ENCODE measurements at places on chromosomes 11 and 22.

GRCh38 chr11:61960532-61960931 lies 6.9 kb downstream of the FTH1 start:
- no peak for DNase-seq

- no peak for DNase-seq
Observed at GRCh38 chr11:66844496-66845142, 1.4 kb downstream of the RCE1 start.

DNA sequence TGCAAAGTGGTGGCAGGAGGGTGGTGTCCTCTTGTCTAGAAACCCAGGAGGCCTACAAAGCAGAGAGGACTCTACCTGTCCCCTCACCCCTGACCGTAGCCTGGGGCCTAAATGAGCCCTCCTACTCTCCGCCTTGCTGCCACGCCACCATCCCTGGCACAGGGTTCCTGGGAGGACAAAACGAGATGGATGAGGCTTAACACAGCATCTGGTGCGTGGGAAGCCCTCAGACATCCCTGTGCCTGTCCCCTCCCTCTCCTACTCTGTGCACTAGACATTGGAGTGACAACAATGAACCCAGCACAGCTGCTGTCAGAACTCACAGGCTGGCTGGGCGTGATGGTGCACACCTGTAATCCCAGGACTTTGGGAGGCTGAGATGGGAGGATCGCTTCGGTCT lies 36.4 kb upstream of the DKK3 start:
- no peak for DNase-seq

DNA sequence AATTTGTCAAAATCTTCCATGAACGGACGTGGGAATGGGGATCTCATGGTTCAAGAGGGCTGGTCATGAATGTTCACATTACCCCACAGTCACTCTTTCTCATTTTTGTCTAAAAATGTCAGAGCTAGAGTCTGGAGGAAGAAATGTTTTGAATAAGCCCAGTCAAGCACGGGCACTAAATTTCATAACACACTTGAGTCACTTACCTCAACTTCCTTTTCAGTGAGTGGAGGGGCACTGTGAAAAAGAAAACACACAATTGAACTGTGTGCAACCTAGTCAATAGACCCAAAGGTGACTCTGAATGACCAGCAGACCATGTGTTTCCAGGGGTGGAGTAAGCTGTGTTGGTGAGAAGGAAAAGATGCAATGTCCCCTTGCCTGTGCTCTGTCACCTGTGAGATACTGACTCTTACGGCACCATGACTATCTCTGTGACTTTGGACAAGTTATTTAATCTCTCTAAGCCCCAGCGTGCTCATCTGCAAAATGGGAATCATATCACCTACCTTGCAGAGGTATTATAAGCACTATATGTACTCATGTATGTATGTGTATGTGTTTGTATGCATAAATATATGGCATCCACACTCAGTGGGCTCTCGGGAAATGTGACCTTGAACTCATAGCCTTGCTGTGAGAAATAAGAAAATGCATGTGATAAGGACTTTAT lies 38.2 kb upstream of the LYVE1 start:
- DNase-seq = no peak

DNA sequence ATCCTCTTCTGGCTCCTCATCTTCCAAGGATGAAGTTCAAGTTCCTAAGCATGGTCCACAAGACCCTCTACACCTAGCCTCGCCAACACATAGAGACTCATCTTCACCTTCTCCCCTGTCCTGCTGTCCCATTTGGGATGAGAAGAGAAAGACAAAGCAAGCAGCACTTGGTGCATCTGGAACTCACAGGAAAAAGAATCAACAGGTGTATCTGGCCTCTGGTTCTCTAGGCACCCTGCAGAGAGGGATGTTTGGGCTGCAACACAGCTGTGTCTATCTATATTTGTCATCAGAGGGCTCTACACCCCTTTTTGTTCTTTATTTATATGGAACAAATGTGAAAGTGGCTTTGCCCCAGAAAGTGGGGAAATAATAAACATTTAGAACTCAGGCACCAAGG lies 82.1 kb upstream of the GALNT18 start:
- no peak for DNase-seq

GRCh38 chr22:42581762-42582716 lies 28.3 kb downstream of the SERHL2 start:
- peak; percentile 65 for DNase-seq

GRCh38 chr11:116193321-116194131 lies 579.3 kb downstream of the BUD13 start:
- DNase-seq = no peak

DNA sequence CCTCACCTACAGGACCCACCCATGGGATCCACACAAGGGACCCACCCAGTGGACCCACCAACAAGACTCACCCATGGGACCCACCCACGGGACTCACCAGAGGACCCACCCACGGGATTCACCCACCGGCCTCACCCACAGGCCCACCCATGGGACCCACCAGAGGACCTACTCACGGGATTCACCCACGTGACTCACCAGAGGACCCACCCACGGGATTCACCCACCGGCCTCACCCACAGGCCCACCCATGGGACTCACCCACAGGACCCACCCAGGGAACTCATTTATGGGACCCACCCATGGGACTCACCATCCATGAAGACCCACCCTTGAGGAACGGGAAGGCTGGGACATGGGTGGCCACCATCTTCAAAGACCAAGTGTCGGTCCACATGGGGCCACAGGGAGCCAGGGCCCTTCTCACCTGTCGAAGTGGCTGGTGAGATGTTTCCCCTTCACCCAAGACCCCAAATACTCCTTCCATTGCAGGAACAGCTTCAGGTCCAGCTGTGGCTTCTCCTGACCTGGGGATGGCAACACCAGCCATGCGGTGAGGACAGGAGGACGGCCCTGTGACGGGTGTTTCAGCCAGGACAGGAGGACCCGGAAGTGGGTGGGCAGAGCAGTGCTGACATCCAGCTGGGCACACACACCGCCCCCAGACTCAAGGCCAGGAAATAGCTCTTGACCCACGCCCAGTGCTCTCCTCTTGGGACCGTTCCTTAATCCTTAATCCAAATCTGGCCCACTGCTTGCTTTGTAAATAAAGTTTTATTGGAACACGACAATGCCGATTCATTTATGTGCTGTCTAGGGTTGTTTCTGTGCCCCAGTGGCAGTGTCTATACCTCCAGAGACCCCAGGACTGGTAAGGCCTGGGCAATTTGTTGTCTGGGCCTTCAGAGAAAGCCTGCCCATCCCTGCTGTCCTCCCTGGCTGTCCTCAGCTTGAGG lies 1005.1 kb downstream of the BRD1 start:
- DNase-seq = no peak

- no peak for DNase-seq
Observed at GRCh38 chr11:69984457-69985261, 93.5 kb upstream of the ANO1 start.

- peak; percentile 44 for DNase-seq
Observed at GRCh38 chr22:19717691-19718455, 3.6 kb downstream of the SEPTIN5 start.

DNA sequence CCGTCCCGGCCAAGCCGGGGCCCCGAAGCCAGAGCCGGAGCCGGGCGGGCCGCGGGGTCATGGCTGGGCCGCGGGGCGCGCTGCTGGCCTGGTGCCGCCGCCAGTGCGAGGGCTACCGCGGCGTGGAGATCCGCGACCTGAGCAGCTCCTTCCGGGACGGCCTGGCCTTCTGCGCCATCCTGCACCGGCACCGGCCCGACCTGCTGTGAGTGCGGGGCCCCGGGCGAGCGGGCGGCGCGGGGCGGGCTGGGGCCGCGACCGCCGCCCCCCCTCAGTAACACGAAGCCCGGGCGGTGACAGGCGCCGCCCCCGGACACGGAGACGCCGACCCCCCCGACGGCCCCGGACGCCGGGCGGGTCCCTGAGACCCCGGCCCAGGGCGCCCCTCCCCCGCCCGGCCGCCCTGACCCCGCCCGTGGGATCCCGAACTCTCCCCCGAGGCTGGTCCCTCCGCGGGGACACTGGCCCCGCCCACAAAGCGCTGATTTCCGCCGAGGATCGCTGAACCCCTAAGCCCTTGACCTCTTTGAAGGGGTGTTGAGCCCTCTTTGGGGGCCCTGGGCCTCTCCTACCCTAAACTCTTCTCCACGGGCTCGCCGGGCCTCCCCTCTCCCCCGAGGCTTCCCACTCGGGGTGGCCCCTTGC lies 389 bp downstream of the MICALL1 start:
- DNase-seq = no peak

- DNase-seq = no peak
Observed at GRCh38 chr22:50502096-50502495, 5.4 kb downstream of the LMF2 start.

- DNase-seq = no peak
Observed at GRCh38 chr22:23234409-23235161, 54.3 kb downstream of the BCR start.

GRCh38 chr11:95715777-95716241 lies 73.8 kb downstream of the FAM76B start:
- DNase-seq = peak; percentile 24

- no peak for DNase-seq
Observed at GRCh38 chr11:13343067-13343466, 65.5 kb downstream of the BMAL1 start.

DNA sequence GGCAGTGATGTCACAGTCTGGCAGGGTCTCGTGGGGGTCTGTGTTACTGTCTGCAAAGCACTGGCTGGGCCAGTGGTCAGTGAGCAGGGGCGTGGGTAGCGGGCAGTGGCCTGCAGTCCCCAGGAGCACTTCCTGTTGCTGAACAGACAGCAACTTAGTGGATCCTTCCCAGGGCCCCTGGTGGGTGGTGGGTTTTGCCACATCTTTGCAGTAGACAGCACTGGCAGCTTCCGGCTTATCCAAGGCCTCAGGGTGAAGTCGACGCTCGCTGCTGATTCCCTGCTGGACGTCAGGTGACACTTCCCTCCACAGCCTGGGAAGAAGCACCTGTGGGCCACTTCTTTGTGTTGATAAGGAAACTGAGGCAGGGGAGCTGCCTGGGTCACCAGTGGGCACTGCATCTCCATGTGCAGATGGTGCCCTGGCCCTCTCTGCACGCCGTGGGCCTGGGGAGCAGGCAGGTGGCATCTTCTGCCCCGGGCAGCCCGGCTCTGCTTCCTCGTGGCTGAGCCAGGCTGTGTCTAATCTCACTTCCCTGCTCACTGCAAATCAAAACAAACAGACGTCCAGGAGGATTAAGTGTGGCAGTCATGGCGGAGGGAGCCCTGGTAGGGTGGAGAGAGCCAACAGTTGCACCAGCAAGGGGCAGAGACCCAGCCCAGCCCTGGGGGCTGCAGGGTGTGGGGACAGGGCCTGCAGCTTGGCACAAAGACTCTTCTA lies 79.8 kb downstream of the KCNQ1 start:
- DNase-seq = no peak

DNA sequence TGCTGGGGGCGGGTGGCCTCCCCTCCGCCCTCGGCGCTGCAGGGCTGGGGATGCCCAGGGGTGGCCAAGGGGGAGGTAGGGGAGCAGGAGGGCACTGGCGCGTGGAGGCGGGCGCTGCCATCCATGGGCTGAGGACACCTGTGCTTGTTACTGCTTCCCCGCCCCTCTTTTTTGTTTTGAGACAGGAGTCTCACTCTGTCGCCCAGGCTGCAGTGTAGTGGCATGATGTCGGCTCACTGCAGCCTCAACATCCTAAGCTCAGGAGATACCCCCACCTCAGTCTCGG lies 683 bp upstream of the FADS3 start:
- DNase-seq = no peak

GRCh38 chr11:127656116-127656836 lies 655.7 kb upstream of the KIRREL3 start:
- DNase-seq = no peak

DNA sequence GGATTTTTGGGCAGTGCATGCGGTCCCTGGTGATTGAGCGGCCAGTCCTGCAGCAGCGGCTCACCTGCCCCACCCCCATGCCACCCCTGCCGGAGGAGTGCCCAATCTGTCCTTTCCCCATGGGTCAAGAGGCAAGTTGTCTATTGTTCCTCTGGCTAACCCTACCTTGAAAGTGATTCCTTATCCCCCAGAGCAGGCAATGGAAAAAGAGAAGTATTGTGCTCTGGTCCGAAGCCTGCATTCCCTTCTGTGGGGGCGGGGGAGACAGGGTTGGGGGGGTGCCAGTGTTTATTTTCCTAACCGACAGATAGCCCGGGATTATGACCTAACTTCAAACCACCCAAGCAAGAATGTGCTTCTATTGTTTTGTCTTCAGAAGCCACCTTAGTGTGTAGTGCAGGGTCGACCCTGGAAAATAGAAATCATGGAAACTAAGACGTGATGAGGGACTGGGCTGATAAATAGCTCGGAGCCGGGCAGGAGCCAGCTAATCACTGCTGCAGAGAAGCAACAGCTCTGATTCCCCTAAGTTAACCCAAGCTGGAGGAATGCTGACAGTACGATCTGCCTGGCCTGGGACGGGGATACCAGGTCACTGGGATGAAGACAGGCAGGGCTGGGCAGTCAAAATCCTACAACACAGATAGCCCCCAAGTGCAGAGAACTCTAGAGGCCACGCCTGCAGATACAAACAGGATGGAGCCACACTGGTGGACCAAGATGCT lies 38.7 kb upstream of the ATXN10 start:
- no peak for DNase-seq

GRCh38 chr11:79330651-79331050 lies 110.2 kb downstream of the TENM4 start:
- no peak for DNase-seq

DNA sequence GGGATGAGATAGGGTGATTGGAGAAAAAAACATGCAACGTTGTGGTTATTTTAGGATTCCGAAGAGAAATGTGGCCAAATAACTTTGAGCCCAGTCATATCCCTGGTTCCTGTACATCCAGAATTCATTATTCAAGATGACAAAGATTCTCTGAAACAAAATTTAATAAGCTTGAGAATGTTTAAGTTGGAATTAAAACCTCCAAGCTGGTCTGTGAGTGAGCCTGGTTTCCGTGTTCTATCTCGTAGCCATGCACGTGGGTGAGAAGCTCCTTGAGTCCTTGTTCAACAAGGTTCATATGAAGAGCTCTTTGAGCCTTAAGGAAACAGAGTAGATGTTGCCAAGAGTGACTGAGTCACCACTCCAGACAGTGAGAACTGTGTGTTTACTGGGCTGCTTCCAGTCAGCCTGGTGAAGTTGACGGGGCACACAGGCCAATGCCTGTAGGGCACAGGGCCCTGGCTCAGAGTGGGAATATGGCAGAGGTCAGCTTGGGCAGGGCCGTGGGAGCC lies 206.5 kb downstream of the NAV2 start:
- no peak for DNase-seq

- DNase-seq = peak; percentile 21
Observed at GRCh38 chr11:57349491-57350274, 11.5 kb downstream of the P2RX3 start.

GRCh38 chr11:68763926-68764657 lies 12.8 kb upstream of the TESMIN start:
- no peak for DNase-seq

DNA sequence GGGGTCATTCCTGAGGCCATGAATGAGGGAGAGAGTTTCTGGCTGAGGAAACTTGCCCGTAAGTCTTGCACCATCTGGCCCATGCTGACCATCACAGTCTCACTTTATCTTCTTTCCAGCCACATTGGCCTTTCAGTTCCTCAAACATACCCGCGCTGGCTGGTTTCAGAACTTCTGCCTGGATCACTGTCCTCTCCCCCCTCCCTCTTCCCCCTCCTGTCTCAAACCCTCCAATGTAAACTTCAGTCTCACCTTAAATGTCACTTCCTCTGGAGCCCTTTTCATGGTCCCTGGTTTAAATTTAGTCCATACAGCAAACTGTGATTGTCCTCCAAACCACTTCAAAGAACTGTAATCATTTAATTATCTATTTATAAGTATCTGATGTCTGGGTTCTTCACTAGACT lies 3.7 kb upstream of the TMEM109 start:
- no peak for DNase-seq

Data from stimulated activated CD8-positive, alpha-beta memory T cell treated with anti-CD3 and anti-CD28 coated beads, Interleukin-15, amount 100 ng/mL, for 4 hours (primary cell).